Muscle of arm (tissue), 14 donors: ENCODE measurements at places on chromosomes 5 and 9.
A peak's percentile ranks its signal among the peaks of the same experiment; 100 is the strongest.

DNA sequence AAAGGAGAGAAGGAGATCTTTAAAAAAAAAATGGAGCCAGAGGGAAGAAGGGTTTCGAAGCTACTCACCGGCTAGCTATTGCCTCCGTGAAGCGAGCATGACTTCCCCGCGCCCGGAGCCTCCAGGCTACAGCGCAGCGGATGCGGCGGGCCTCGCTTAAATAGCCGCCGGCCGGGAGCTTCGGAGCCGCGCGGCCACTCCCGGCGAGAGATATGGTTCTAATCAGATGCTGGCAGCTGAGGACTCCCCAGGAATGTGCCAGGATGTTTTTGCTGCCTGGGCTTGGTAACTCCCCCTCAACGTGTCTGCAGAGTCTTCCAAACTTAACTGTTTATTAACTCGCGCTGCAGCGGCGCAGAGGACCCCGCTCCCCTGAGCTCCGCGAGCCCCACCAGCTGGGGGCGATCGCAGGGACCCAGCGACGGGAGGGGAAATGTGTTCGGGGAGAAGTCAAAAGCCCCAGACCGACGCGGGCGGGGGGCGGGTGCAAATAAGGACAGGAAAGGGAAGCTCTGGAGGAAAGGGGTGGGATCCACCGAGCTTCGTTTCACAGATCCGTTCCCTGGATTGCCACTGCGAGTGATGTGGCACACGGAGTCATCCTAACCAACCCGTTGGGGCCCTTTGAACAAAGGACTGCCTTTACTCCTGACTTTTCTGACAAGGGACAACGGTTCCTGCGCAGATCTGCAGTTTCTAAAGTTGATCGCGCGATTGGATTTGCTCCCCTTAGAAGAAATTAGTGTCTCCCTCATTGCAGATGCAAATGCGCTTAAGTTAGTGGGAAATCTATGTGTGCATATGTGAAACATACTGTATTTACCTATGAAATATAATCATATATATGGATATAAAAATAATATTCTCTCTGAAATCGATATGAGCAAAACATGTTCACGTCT is at the start of gene DAB2:
Gene DAB2, minus strand, starts transcription at position 245 of the 902 bp plus-strand sequence. CDS start 30,660 bp downstream, outside the sequence.
- peak; percentile 91 for DNase-seq

DNA sequence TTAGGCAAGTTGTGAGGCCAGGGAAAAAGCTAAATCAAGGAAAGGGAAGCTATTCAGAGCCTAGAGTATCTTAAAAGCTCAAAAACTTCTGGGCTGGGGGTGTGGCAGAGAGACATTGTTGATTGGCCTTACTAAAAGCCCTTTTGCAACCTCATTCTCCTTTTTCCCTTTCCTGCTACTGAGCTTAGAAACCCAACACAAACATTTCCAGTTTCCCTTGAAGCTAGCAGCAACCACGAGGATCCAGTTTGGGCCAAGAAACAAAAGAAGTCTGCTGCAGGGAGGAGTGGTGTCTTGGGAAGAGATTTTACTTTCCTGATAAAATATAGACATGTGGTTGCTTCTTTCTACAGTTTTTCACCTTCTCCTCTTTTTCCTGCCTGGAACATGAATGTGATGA is 135.5 kb upstream of the KLF9 start:
- DNase-seq = no peak

DNA sequence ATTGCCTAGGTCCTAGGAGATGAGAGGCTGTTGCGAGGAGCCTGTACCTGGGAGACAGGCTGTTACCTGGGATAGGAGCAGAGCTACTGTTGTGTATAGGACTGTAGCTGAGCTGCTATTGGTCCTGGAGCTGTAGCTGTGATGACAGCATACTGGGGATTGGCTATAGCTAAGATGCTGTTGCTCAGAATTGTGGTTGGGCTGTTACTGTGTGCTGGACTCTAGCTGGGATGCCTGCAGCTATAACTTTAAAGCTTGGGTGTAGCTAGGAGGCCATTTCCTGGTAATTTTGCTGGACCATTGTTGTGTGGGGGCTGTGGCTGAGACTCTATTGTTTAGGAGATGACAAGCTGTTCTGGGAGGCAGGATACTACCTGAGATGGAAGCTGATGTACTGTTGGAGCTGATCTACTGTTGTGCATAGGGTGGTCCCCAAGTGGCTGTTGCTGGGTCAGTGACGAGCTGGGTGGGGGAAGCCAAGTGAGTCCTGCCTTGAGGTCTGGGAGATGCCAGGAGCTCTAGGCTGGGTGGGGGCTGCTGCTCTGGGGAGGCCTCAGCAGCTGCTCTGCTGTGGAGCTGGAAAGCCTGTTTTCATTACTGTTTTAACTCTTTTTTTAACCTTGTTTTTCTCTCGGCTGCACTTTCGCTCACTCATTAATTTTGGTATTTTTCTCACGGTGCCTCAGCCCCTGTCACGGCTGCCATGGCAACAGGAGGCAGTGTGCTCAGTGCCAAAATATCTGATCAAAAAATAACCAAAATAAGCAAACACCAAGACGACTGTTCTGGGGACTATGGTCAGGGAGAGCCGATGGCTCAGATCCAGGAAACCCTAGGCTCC is 3.0 kb upstream of the PCDH1 start:
- no peak for DNase-seq

DNA sequence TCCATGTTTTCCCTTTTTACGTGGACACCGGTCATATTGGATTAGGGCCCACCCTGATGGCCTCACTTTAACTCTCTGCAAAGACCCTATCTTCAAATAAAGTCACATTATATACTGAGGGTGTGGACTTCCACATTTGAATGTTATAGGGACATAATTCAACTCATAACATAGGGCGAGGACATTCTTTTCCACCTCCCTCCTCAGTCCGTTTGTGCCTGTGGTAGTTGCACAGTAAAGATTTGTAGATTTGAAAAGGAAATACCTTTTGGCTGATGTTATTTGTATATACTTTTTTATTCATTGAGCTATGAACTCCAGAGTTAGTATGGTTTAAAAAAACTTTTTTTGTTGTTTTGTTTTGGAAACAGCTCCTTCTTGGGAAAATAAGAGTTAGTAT is 51.0 kb upstream of the DHFR start:
- no peak for DNase-seq

DNA sequence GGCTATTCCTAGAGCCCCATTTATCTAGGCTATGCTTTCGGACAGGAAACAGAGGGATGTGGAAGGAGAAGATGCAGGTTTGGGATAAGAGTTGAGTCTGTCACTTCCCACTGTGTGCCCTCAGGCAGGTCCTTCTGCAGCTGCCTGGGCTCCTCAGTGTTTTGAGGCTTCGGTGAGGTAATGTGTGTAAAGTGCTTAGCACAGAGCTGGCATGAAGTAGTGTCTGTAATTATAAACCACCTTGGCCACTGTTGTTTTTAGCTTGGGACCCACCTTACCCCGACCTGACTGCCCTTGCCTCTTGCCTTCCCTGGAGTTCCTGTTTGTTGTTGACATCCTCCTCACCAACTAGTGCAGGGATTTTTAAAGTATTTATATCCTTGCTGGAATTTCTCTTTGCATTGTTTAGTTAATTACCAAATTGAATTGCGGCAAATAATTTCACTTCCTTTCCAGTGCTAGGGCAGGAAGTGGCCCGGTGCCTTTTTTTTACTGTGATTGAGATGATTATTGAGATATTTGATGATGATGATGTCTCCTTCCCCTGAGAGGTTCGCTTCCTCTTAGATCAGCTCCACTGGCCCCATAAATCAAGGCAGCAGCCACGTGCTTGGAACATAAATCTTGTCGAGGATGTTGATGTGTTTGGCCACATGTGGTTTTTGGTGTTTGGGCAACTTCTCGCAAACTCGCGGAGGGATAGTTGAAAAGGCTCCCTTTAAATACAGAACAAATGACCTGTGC is 38.3 kb upstream of the DAB2IP start:
- no peak for DNase-seq

GRCh38 chr5:138583984-138584637 is 8.9 kb upstream of the HSPA9 start:
- DNase-seq = no peak

- no peak for DNase-seq
Measured at GRCh38 chr5:100676817-100677631, 141.8 kb downstream of the FAM174A start.

- no peak for DNase-seq
Measured at GRCh38 chr5:14245132-14245925, 102.2 kb downstream of the TRIO start.

DNA sequence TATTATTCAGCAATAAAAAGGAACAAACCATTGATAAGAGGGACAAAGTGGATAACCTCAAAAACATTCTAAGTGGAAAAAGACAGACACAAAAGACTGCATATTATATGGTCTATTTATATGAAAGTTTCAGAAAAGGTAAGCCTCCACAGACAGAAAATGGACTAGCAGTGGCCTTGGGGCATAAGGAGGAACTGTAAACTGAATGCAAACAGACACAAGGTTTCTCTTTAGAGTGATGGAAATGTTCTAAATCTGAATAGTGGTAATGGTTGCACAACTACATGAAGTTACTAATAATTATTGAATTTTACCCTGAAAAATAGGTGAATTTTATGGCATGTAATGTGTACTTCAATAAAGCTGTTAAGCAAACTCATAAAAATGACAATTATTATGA is 286.3 kb upstream of the PAPPA start:
- no peak for DNase-seq

GRCh38 chr5:7169240-7169878 is 226.6 kb upstream of the ADCY2 start:
- no peak for DNase-seq

- no peak for DNase-seq
Measured at GRCh38 chr5:58501778-58502417, 10.7 kb downstream of the GAPT start.

DNA sequence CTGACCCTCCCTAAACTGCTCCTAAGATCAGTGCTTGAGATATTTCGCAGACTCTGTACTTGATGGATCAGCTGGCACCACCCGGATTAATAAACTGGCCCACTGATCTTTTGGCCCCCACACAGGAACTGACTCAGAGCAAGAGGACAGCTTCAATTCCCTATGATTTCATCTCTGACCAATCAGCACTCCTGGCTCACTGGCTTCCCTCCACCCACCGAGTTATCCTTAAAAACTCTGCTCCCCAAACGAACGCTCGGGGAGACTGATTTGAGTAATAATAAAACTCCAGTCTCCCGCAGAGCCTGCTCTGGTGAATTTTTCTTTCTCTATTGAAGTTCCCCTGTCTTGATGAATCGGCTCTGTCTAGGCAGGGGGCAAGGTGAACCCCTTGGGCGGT is 36.5 kb upstream of the CD180 start:
- no peak for DNase-seq

- DNase-seq = no peak
Measured at GRCh38 chr9:98654247-98654646, 54.5 kb downstream of the GABBR2 start.
